ENCODE measurements at places on chromosomes 11 and 22.

DNA sequence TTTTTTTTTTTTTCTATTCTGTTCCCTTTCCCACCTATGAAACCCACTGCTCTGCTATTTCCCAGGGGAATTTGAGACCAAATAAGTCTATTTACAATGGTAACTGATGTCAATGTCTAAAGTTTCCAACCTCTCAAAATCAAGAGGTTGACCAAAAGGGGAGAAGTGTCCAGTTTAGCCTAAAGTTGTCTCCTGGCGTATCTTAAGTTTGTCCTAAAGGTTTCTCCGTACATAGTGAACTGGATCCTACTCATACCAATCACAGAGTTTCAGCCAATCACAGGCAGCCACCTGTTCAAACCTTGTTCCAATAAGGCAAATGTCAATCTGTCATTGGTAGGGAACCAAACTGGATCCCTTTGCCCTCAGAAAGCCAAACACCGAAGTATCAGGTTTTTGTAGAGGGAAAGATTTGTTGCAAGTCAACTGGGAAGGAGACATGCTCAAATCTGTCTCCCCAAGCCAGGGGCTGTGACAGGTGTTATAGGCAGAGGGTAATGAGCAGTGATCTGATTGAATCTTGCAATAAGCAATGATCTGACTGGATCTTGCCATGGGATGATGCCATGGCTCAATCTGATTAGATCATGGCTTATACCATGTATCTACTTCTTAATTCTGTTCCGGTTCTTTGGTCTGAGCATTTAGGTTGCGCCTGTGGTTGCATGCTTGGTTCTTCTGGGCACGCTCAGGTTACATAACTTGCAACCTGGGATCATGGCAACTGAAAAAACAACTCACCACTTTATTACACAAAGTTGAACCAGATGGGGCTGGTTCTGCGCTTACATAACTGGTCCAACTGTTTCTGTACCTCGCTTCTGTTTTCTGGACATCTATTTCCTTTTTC lies 1.1 kb upstream of the VPS37C start:
- peak; percentile 57 for DNase-seq

- DNase-seq = no peak
Measured at GRCh38 chr22:50641696-50642607, 14.0 kb upstream of the ARSA start.

- no peak for DNase-seq
Measured at GRCh38 chr11:34277171-34277570, 80.6 kb downstream of the ABTB2 start.

DNA sequence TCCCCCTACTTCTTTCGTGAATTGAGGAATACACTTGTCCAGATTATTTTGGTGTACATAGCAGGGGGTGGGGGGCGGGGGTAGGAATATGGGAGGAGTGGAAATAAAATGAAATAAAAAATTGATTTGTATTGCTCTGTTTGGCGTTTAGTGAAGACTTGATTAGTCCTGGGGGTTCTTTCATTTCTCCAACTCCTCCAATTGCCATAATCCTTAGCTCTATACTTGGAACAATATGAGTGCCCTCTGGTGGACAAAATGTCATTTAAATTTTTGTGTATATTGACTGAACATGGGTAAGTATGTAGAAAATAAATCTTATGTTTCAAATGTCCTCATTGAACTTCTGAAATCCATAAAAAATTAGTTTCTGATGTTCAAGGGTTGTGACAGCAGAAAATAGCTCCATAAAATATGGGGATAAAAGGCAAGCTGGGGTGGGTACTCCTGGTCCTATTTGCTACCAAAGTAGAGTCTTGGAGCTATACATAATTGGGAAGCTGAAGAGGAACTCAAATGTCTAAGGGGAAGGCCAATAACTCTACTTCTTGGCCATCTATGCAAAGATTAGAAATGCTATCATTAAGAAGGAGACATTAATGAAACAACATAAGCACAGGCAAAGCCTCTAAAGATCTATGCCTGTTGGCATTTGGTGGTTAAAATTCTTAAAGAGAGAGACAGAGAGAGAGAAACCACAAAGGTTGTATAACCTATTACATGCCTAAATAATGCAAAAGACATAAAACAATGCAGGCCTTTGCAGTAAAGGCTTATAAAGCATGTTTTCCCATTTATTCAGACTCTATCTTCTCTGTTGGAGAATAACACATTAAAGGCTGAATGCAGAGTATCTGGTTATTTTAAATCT lies 421.6 kb downstream of the METTL15 start:
- no peak for DNase-seq

- DNase-seq = no peak
Measured at GRCh38 chr11:70952191-70952590, 300.2 kb downstream of the SHANK2 start.

DNA sequence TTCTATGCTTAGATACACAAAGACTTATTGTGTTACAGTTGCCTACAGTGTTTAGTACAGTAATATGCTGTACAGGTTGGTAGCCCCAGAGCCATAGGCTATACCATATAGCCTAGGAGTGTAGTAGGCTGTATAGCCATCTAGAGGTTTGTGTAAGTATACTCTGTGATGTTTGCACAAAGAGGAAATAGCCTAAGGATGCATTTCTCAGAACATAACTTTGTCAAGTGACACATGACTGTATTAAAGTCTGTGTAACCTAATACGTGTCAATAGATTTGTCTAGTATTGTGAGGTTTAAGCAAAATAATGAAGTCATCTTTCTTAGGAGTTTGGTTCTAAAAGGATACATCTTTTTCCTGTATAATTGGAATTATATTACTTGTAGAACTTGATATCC lies 5.5 kb downstream of the ZC3H12C start:
- DNase-seq = no peak

GRCh38 chr22:40420341-40421081 lies 50.1 kb downstream of the SGSM3 start:
- DNase-seq = no peak

DNA sequence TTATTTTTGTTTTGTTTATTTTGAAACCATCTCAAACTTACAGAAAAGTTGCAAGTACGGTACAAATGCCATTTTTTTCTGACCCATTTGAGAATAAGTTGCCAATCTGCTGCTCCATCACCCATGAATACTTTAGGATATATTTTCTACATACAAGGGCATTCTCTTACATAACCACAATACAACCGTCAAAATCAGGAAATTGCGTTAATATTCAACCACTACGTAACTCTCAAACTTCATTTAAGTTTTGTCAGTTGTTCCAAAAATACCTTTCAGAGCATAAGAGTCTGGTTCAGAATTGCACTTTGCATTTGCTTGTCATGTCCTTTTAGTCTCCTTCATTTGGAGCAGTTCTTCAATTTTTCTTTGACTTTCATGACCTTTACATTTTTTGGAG lies 194.3 kb upstream of the BDNF start:
- DNase-seq = no peak

DNA sequence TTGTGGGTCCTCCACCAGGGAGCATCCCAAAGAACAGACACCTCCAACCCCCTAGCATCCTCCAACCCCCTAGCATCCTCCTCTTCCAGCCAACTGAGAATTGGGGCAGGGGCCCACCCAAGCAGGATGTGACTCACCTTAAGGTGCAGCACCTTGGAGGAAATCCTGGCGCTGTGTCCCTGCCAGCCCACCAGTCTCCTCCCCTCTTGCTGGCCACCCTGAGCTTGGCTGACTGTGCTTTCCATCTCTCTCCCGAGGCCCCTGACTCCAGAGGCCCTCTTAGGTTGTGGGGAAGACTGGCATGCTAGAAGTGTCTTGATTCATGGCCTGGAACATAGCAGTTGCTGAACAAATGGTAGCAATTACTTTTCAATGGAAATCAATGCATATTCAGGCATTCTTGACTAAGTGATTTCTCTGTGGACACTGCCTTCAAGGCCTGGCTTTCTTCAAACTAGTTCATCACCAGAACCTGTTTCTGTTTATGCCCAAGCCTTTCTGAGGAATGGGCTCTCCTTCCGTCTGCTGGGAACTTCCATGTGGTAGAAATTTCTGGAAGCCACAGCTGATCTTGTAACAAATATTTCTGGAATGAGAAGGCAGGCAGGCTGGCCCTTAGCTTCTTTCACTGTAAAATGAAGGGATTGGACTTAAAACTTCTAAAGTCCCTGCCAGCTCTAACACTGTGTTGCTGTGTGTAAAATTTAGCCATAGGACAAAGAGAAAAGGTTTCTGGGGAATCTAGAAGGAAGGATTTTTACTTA lies 60.5 kb downstream of the CEP164 start:
- DNase-seq = no peak

GRCh38 chr11:76560219-76560618 lies 110.3 kb downstream of the LRRC32 start:
- DNase-seq = no peak

- no peak for DNase-seq
Measured at GRCh38 chr11:55793321-55793720, 2.0 kb upstream of the OR5D14 start.

DNA sequence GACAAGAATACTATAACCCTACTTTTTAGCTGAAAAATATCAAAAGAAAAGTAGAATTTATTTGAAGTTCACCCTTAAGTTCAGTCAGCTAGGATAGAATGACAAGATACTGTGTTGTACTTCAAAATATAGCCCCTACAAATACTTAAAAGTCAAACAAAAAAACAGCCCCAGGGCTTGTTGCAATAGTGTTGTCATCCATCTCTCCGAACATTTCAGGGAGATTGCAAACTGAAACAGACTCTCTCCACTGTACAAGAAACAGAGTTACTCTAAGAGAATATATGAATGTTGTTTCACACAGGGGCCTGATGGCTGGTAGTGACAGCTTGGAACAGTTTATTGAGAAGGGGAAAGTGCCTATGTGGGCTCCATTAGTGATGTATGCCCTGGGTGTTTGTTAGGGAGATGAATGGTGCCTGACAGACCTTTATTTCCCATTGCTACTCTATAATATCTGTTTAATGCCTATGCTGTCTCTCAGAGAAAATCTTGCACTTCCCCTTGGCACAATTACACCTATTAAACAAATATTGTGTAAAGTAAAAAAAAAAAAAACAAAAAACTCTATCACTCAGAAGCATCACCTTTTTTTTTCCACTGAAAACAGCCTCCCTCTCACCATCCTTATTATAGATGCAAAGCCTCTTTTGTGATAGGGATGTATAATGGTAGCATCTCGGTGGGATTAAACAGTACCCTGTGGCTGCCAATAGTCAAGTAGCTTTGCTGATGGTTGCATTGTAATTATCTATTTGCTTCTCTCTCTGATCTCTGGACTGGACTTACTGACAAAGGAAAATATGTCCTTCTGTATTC lies 506.3 kb upstream of the LUZP2 start:
- no peak for DNase-seq

GRCh38 chr11:126718276-126718675 lies 282.3 kb downstream of the KIRREL3 start:
- no peak for DNase-seq
